NCI-H1105 (cell line): ENCODE measurements at places on chromosomes 16 and 17.

DNA sequence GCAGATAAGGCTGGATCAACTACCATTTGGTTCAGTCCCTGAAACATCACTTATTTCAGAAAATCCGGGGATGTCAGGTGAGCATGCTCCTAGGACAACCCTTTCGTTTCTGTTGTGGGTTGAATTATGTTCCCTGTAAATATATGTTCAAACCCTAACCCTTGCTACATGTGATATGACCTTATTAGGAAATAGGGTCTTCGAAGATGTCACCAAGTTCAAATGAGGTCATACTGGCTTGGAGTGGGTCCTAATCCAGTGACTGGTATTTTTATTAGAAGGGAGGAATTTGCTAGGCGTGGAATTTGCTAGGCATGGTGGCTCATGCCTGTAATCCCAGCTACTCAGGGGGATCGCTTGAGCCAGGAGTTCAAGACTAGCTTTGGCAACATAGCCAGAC, 21.3 kb downstream of the SNX20 start:
- DNase-seq = no peak

DNA sequence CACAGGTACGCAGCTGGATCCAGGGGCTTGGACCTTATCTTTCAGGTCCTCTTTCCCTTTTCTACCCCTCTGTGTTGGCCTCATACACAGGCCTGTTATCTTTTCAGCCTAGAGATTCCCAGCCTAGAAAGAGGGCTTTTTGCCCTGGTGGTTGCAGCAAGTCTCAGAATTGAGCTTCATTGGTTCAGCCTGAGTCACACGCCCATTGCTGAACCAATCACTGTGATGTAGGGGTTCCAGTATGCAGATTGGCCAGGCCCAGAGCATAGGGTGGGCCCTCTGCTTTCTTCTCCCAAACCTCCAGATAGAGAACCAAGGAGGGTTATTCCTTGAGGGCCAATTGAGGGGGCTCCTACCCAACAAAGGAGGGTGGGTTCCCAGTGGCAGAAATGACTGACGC, 32.8 kb downstream of the GPT2 start:
- DNase-seq = no peak

GRCh38 chr17:52648995-52649394, 490.5 kb upstream of the CA10 start:
- no peak for DNase-seq

DNA sequence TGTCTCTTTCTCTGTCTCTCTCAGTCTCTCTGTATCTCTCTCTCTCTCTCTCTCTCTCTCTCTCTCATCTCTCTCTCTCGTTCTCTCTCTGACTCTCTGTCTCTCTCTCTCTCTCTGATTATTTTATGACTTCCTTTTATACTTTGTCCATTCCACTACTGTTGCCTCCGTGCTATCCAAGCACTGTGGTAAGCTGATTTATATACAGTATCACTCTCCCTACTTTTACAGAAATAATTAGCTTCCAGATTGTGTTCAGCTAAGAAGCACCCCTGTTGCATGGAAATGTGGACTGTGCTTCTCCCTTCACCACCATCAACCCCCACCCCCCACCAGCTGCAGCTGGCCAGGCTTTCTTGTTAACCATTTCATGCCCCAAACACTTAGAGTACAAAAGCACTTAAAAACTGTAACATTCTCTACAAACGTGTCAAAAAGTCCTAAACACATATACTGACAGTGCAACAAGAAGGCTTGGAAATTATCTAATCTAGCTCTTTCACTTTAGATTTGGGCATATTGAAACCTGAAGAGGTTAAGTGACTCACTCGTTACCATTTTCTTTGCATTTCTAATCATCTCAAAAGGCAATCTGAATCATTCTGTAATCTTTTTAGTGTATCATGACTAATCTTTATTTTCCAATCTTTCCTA, 11.6 kb upstream of the TMEM100 start:
- DNase-seq = no peak

DNA sequence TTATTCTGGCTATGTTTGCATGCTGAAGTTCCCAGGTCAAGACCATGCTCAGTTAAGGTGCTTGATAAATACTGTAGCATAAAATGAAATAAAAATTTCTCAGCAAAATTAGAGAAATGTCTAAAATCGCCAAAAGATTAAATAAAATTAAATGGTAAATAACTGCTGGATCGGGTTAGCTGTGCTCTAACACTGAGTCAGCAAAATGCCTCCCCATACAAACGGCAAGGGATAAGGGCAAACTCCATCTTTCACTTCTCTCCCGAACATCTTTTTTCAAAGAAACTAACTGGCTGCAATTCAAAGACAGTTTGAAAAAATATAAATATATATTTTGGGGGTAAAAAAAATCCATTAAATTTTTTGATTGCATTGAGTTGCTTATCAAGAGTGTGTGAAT, 162.2 kb upstream of the ZFHX3 start:
- DNase-seq = no peak

GRCh38 chr16:57627184-57627871, 1.1 kb upstream of the ADGRG1 start:
- no peak for DNase-seq

DNA sequence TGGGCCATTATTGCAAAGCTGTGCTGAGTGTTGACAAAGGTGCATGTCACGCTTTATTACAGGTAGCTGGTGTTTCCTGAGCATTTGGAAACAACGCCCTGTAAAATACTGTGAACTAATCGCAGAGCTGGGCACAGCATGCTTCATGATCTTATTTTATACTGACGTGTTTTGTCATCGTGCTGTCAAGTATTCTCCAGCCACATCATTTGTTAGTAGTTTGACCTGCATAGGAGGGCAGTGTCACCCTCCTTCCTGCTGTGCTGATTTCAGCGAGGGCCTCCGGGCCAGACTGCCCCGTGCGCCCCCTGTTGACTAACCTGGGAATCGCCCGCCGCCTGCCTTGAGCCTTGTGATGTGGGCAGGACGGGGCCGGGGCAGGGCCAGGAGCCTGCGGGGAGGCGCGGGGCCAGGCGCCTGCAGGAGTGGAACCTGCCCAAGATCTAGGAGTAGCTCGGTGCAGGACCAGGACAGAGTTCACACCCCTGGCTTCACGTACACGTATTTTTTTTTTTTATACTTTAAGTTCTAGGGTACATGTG, 820.7 kb downstream of the KCNJ18 start:
- no peak for DNase-seq

- no peak for DNase-seq
These were observed 1.1 kb upstream of the CCDC182 start for GRCh38 chr17:57746221-57746620.

DNA sequence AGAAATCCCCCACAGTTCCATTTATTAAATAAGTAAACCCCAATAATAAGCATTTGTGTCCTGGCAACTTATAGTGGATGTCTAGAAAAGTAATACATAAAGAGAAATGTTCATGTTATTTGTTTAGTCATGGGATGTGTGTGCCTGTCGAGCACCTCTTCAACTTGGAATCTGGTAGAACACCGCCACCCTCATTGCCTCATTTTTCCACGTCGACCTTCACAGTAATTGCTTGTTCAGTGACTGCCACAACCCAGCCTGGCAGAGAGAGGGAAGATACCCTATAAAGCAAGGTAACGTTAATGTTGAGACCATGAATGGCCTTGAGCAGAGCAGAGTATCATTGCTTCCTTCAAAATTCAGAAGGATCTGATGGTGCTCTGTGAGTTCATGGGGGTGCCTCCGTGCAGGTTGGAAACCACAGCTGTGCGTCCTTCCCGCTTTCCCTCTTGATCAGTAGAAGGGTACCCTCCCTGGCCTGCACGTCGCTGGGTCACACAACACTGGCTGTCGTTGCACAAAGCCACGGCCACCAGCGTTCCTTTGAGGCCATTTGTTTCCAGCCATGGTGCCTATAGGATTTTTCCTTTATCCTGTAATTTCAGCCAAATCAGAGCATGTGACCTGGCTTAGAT, 3.7 kb upstream of the DNASE1 start:
- DNase-seq = no peak
